GDM1 (cell line): ENCODE measurements at places on chromosomes 6 and 20.

GRCh38 chr6:15368186-15368585, 122.3 kb downstream of the JARID2 start:
- DNase-seq, result no peak

GRCh38 chr6:110882274-110882619, 7.7 kb downstream of the AMD1 start:
- DNase-seq, result no peak

- DNase-seq, result peak; percentile 84
Measured at GRCh38 chr20:58980711-58981627, at the start of gene NELFCD. NELFCD (plus strand) TSS chr20:58981256; CDS start chr20:58981310, 54 bp downstream.

GRCh38 chr6:125888989-125889656, 67.4 kb upstream of the HINT3 start:
- DNase-seq, result no peak

GRCh38 chr6:18314317-18314997, 50.1 kb upstream of the DEK start:
- no peak for DNase-seq

GRCh38 chr6:161544801-161545480, 271.1 kb upstream of the AGPAT4 start:
- DNase-seq, result no peak

DNA sequence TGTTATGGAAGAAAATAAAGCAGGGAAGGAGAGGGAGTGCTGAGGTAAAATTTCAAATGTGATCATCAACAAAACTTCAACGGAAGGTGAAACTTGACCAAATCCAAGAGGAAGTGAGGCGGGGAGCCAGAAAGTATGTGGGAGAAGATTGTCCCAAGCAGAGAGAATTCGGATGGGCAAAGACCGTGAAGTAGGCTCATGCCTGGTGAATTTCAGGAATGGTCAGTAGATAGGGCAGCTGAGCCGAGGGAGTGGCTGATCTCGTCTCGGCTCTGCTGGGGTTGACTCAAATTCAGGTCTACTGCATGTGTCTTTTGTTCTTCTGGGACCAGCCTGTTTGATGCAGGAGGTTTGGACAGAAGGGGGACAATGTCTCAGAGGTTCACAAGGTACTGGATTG, 7.0 kb upstream of the CSNK2A1 start:
- DNase-seq, result no peak

DNA sequence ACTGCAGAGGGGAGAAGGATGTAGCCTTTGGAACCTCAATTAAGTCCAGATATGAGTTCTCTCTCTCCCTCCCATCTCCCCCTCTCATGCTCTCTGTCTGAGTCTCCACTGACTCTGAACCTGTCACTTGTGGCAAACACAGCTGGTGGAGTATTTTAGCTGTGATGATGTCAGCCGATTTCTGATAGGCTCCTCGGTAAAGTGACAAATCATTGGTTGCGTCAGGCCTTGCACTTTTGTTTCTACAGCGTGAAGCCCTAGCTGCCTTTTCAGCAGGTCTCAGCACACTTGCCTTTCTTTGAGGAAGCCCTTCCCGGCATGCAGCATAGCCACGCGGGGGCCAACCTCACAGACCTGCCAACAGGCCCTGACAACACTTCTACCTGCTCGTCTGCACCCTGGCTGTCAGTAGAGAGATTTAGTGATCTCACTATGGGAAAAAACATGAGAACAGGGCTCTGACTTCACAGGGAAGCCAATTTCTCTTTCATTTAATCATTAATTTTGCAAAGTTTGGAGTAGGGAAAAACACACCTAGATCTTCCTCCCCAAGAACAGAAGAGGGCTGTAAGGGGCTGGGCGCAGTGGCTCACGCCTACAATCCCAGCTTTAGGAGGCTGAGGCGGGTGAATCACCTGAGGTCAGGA, 84.4 kb downstream of the GMPR start:
- DNase-seq, result peak; percentile 11

GRCh38 chr20:60759651-60760050, 492.4 kb upstream of the CDH4 start:
- DNase-seq, result no peak

DNA sequence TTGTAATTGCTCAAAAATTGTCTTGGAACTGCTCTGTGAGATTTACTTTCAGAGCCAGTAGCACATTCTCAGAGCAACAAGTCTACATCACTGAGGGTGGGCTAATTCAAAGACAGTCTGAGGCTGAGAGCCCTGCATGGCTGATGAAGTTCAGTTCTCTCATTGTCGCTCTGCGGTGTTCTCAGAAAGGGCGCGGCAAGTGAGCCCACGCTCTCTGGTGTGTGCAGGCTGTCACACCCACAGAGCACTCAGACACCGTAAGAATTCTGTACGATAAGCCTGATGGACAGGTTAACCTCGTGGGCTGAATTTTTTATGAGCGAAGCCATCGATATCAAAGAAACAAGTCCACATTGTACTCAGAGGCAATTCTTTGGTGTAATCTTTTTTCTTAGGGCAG, 557.8 kb downstream of the HACE1 start:
- no peak for DNase-seq

DNA sequence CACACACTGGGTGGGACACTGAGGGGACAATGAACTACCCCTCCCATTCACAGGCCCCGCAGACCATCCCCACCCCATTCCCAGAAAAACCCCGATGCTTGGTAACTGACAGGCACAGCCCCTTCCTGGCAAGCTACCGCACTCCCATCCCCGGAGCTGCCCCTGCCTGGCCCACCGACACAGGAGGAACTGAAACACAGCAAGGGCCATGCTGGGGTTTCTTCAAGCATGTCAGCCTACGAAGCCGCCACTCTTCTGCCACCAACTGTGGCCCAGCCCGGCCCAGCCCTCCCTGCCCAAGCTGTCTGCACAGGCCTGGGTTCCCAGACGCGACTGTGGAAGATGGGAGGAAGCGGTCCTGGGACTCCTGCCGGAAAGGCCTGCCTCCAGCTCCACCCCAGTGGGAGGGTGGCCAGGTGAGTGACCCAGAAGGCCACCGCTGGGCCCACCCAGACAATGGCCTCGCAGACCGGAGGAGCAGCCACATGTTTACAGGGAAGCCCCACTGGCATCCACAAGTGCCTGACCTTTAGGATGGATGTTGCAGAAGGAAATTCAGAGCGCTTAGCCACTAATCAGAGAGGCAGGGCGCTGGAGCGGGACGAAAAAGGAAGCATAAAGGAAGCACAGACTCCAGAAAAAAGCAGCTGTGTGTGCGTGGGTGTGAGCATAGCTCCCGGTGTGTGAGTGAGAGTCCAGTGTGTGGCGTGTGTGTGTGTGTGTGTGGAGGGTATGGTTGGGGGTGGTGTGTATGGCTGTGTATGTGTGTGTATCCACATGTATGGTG, 91.6 kb downstream of the PRND start:
- peak; percentile 10 for DNase-seq

- DNase-seq, result no peak
Measured at GRCh38 chr6:27290065-27290849, 21.8 kb downstream of the POM121L2 start.

DNA sequence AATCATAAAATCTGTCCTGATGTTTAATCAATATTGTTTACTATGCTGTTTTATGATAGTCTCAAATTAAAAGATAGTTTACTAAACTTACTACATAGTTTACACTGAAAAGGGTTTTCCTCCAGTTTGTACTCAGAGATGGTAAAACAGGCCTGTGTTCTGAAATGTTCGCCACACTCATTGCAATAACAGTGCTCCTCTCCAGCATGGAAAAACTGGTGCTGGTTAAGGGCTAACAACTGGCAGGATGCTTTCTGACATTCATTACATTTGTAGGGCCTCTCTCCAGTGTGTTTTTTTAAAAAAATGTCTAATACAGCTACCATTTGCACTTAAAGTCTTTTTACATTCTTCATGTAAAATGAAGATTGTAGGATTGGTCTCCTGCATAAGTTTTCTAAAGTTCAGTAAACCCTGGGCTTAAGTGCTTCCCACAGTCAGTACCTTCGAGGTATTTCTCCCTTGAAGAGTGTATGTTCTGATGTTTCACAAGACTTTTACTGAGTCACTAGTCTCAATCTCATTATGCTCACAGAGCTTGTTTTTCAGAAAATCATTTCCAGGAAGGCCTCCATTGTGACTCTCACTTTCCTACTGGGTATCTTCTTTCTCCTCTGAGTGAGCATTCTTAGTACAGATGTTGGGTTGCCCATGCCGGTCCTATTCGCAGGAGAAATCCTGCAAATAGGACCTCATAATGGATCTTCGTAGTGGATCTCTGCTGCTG, 8.7 kb upstream of the ZSCAN12 start:
- DNase-seq, result no peak

DNA sequence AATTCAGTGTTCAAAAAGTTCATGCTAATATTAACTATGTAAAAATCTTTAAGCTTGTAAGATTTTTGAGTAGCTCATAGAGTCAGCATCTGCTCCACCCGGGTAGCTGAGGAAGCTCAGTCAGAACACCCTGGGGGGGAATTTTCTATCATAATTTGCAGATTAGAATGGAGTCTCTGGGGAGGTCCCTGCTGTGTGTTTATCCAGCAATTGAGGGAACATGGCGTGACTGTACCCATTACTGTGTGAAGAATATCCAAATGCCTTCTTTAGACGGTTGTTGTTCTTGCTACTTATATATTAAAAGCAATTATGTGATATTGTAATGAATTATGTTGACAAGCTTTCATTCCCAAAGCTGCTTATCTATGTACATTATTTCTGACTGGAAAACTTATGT, 64.8 kb downstream of the AIG1 start:
- no peak for DNase-seq

- no peak for DNase-seq
Measured at GRCh38 chr20:51596668-51597388, 54.3 kb upstream of the NFATC2 start.

- DNase-seq, result no peak
Measured at GRCh38 chr6:90080876-90081481, 186.7 kb downstream of the GJA10 start.

- DNase-seq, result no peak
Measured at GRCh38 chr20:40908309-40908708, 120.3 kb upstream of the TOP1 start.

DNA sequence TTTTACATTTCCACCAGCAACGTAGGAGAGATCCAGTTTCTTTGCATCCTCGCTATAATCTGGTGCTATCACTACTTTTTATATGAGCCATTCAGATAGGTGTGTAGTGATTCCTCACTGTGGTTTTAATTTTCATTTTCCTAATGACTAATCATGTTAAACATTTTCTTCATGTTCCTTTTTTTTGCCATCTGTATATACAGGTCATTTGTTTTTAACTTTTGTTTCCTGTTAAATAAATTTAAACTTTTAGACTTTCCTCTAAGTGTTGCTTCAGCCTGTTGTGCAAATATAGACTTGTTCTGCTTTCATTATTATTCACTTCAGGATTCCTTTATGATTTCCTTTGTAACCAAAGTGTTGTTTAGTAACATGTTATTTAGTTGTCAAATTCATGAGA, 697.4 kb downstream of the PTPRT start:
- DNase-seq, result no peak

DNA sequence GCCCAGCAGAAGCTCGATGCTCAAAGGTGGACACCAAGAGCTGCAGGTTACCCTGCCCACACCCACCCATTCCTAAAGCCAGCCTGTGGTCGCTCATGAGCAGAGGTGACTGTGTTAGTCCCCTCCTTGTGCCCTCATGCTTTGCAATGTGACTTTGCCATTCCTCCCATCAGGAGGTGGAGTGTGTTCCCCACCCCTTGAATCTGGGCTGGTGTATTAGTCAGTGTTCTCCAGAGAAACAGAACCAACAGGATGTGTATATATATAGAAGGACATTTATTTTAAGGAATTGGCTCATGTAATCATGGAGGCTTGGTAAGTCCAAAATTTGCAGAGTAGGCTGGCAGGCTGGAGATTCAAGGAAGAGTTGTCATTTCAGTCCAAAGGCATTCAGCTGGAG, 54.4 kb upstream of the RNF24 start:
- no peak for DNase-seq

DNA sequence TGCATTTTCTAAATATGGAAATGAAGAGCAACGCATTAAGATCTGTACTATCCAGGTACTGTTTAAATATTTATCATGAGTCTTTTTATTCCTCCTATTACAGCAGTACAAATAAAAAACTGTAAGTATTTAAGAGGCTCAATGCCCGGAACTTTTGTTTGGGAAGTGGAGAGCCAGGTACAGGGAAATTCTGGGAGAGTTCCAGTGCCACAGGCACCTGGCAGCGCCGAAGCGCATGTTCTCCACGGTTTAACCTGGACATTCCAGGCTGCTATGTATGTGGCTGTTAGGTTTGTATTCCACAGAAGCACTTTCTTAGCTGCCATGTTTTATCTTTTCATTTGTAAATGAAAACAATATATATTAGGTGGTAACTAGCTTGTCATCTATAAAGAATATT, 81.7 kb downstream of the PREP start:
- DNase-seq, result no peak

DNA sequence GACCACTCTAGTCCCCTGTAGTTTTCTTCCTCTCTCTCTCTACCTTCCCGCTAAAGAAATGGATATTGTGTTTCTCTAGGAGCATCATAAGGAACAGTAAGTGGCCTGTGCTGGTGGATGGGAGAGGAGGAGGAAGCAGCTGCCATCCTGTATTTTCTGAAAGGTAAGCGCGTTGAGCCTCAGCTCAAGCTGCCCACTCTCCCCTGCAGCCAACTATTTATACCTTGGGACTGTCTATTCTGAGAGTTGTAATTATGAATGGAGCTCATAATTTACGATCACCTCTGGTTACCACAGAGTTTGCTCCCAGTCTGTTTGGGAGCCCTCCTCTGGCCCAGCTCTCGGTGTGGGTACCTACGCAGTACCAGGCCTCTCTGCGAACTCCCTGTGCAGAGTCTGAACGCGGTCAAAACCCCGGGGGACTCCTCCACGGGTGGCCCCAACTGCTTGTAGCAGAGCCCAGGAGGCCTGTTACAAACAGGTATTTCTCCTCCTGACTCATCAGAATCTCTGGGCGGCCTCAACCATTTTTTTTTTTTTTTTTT, 285.4 kb downstream of the SMOC2 start:
- DNase-seq, result no peak

DNA sequence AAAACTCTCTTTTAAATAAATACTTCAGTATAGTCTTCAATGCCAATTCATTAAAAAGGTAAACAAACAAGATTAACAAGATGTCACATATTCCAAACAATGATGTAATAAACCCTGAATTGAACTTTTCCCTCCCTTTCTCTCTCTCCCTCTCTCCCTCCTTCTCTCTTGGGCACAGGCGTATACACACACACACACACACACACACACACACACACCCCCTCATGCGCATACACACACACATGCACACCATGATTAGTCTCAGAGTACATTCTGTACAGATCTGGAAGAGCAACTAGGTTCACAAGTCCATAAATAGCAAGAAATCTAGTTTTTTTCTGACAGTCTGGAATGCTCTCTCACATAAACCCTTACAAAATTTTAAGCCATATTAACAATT, 128.3 kb downstream of the DST start:
- DNase-seq, result no peak

DNA sequence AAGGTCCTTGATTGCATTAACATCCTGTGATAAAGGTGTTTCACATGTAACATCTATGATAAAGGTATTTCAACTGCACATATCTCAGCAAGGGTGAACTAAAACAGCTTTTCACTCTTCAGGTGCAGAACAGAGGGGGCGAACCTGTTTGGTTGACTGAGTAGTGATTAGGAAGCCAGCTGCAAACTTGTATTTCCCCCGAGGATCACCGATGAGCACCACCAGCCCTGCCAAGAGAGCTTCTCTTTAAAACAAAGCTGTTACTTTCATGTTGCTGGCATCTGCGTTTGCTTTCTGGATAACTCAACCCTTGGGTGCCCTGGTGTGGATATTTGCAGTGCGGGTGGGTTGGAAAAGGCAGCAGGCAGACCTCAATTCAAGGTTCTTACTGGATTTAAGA, 39.6 kb downstream of the JAG1 start:
- no peak for DNase-seq

GRCh38 chr20:24718696-24719095, 230.4 kb upstream of the CST7 start:
- DNase-seq, result no peak
